ENCODE measurements at places on chromosomes 2 and 18. TPM values are rescaled to one million over a fixed set of nuclear protein-coding genes. Genes with fewer than 3 reads are reported as not detected.

GRCh38 chr2:202019689-202020450, 13.8 kb upstream of the FZD7 start:
- DNase-seq, result no peak

GRCh38 chr2:167764772-167765341, 482.5 kb downstream of the STK39 start:
- no peak for DNase-seq

DNA sequence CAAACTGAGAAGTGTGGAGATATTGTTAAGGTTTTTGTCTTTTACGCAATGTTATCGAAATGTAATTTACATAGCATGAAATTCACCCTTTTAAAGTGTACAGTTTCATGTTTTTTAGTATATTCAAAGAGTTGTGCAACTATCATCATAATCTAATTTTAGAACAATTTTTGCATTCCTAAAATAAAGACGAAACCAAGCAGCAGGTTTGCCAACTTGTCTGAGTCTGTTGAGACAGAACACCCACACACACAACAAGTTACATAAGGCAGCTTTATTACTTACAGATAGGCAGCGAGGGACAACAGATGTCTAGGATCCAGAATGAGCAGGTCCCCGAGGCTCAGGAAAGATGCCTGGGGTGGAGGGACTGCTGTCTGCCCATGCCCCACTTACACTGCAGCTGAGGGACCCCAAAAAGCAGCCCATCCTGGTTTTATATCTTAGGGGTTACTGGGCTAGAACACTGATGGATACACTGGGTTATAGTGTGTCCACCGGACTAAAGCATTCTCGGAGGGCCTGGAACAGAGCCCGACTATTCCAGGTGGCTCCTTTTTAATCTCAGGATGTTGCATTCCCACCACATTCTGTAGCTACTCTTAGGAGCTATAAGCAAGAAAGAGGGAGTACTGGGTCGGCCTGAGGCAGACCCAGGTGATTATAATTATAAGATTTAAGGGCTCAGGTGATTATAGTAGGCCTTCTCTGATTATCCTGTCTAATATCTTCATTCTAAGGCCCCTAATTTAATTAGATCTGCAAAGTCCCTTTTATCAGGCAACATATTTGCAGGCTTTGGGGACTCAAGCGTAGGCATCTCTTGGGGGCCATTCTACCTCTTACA, 150.2 kb upstream of the DOK6 start:
- DNase-seq, result no peak

CBLN2 gene
- 0.24 TPM for total RNA-seq

GRCh38 chr2:210392469-210392881, 77.5 kb upstream of the MYL1 start:
- no peak for DNase-seq

DNA sequence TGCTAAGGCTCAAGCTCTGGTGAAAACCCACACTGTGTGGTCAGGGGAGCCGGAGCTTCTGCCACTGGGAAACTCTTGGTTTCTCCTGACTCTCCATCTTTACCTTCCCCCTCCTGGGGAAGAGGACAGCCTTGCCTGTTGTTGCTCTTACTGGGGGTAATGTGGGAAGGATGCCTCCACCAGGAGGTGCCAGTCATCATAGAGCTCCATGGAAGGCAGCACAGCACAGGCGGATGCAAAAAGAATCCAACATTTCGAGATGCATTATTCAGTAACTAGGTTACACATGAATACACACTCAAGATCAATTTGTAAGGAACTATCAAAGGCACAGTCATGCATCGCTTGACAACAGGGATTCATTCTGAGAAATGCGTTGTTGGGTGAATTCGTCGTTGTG, 322.6 kb downstream of the AFF3 start:
- no peak for DNase-seq

MRO gene
- not detected for total RNA-seq

DNA sequence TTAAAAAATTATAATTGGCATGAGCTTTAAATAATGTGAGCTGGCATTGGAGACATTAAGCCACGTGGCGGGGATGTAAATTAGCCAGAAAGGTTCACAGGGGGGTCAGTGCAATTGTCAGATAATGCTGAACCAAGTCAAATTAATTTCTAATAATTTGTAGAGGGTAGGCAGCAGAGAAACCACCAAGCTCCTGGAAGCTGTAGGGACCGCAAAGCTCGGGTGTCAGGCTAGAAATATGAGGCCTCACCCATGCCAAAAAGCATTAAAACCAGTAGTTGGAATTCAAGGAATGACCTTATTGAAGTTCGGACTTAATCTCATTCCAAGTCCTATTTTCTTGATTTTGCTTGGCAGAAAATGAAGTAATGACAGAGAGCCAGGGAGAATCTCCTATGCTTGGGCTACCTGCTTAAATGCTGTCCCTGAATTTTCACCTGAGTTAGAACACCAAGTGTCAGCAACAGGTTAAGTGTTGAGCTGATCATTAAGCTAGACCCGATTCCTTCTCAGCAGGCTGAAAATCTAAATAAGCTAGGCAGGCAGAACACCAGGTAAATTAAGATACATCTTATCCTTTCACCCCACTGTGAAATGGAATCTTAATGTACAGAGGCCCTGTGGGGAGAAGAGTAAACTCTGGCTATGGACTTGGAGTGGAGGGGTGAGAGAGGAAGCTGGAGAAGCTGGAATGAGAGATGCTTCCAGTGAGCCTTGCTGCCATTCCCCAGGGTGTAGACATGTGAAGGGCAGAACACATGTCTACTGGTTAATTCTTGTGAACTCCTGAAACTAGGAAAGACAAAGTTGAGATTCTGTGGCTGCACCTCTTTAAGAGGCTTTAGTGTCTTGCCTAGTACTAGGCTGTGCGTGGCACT, 520.0 kb downstream of the SLC4A3 start:
- DNase-seq, result no peak
